ENCODE measurements at places on chromosomes 11 and 22. TPM values are rescaled to one million over a fixed set of nuclear protein-coding genes. Genes with fewer than 3 reads are reported as not detected.

Gene CD248
- total RNA-seq = 0.15 TPM

Gene CRYBB1
- total RNA-seq = not detected

DNA sequence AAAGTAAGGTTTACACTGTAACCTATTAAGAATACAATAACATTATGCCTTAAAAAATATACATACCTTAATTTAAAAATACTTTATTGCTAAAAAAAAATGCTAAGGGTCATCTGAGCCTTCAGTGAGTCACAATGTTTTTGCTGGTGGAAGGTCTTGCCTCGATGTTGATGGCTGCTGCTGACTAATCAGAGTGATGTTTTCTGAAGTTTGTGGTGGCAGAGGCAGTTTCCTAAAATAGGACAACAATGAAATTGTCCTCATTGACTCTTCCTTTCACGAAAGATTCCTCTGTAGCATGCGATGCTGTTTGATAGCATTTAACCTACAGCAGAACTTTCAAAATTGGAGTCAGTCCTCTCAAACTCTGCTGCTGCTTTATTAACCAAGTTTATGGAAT is 97.6 kb downstream of the FAT3 start:
- DNase-seq = no peak

- no peak for DNase-seq
Measured at GRCh38 chr22:47547881-47548650, 785.6 kb downstream of the TBC1D22A start.

- no peak for DNase-seq
Measured at GRCh38 chr11:78359921-78360320, 57.7 kb downstream of the GAB2 start.

GRCh38 chr11:7484645-7485044 is 661 bp upstream of the OLFML1 start:
- DNase-seq = no peak

- DNase-seq = no peak
Measured at GRCh38 chr11:79108851-79109250, 332.0 kb downstream of the TENM4 start.

DNA sequence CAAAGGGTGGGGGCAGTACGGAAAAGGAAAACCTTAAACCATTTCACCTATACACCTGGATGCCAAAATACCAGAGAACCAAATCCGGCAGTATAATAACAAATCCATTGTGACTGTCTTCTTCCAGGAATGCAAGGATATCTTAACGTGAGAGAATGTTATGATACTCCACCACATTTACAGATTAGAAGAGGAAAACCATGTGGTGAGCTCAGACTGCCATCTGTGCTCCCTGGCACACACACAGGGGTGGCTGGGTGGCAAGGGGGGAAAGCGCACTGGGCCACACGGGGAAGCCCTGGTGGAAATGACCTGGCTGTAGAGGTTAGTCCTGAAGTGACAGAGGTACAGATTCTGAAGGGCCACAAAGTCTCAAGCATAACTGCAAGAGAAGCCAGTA is 9.9 kb downstream of the EIF1AD start:
- no peak for DNase-seq

- DNase-seq = peak; percentile 23
Measured at GRCh38 chr22:19631899-19632667, 82.2 kb upstream of the SEPTIN5 start.

DNA sequence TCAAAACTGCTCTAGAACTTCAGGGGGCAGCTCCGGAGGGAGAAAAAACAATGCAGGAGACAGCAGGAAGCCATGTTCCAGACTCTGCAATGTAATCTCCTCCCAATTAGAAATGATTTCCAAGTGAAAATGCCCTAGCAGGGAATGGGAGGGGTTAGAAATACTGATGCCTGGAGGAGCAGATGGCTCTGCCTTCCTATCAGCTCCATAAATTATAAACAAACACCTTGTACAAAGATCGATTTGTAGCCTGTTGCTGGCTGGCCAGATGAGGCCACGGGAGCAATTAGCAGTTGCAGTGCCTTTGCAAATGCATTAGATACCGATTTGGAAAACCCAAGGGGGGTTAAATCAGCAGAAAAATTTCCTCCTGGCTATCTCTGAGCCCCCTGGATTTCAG is 46.6 kb upstream of the CHRM4 start:
- no peak for DNase-seq

Gene HPX
- total RNA-seq = not detected

DNA sequence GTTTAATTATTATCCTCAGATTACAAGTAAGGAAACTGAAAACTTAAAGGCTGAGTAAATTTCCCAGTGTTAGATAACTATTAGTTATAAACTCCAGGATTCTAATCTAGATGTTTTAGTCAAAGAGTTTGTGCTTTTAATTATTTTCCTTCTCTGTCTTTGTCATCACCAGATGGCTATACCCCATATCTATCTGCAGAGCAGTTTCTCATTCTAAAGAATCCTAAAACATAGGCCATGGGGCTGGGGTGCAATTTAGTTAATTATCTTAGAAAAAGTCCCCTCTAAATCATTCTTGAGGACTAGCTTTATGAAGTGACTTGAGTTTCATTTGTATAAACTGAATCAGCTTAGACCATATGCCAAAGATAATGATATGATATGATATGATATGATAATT is 556.3 kb upstream of the ANO5 start:
- no peak for DNase-seq

DNA sequence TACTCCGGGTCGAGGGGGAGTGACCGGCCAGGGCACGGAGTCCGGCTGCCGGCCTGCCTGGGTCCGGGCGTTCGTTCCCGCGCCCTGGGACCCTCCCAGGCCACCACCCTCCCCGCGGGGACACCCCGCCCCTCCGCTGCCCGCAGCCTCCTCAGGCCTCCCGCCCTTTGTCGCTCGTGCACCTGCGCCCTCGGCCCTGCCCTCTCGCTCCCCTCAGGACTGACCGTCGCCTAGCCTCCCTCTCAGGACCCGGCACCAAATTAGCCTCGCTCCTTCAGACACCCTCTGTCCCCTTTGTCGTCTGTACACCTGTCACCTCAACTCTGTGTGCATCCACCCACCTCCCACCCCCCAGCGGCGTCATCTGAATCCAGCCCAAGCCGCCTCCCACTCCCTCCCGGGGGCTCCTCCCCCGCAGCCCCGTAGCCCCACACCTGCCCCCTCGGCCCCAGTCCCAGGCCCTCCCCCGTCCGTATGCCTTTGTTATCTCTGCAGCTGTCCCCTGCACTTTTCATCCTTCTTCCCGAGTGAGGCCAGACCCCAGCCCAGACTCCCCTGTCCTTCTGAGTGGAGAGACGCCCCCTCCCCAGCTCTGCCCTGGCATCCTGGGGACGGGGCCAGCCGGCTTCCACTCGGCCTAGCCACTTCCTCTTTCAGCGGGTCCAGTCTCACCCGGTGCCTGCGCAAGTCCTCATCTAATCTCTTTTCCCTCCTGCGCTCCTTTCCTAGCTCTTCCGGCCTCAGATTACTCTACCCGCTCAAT is 643 bp downstream of the TIGD3 start:
- DNase-seq = peak; percentile 59

Gene TRIM49
- not detected for total RNA-seq

Gene CLP1
- 14.2 TPM for total RNA-seq

GRCh38 chr11:107677924-107678631 is 33.8 kb downstream of the SLN start:
- no peak for DNase-seq

Gene RFPL2
- total RNA-seq = not detected

- no peak for DNase-seq
Measured at GRCh38 chr11:124101737-124102136, 13.5 kb upstream of the VWA5A start.

DNA sequence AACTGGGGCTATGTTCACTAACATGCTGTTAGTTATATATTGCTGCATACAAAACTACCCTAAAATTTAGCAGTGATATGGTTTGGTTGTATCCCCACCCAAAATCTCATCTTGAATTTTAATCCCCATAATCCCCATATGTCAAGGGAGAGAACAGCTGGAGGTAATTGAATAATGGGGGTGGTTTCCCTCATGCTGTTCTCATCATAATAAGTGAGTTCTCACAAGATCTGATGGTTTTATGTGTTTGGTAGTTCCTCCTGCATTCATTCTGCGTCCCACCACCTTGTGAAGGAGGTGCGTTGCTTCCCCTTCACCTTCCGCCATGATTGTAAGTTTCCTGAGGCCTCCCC is 10.0 kb upstream of the PATL1 start:
- no peak for DNase-seq

GRCh38 chr11:22668005-22668796 is 1.8 kb downstream of the GAS2 start:
- no peak for DNase-seq

Gene CHRM1
- not detected for total RNA-seq

DNA sequence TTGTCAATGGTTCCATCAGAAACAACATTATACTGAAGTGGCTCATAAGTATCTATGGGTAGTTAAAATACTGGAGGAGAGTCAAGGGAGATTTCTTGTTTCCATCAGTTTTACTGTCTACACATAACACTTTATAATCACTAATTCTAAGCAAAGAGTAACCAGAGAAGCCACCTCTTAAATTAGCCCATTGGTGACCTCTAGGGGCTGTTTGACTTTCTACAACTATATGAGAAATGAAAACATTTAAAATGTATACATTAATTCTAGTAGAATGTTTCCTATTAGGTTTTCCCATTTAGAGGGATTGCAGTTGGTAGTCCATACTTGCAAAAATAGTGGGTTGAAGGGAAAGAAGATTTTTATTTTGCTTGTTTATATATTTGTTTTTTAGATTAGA is 504.3 kb downstream of the FAM181B start:
- no peak for DNase-seq

Gene ANAPC15
- total RNA-seq = 70.3 TPM

Gene XKR3
- not detected for total RNA-seq

GRCh38 chr22:40070701-40071100 is 75.9 kb downstream of the FAM83F start:
- no peak for DNase-seq

DNA sequence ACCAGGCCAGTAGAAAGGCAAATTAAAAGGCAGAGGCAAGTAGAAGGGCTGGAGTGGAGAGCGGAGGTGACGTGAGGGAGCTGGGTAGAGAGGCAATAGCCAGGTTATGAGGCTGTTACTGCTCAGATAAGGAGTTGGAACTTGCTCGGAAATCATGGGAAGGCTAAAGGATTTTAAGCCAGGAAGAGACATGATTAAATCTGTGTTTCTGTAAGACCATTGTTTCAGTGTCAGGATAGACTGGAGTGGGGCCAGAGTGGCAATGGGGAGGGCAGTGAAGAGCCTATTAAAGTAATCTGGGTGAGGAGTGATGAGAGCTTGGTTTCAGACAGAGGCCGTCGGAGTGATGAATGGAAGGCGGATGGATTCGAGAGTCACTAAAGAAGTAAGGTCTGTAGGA is 39.0 kb downstream of the GRAMD1B start:
- DNase-seq = no peak

- DNase-seq = peak; percentile 22
Measured at GRCh38 chr11:119155733-119156492, 7.1 kb downstream of the ABCG4 start.

DNA sequence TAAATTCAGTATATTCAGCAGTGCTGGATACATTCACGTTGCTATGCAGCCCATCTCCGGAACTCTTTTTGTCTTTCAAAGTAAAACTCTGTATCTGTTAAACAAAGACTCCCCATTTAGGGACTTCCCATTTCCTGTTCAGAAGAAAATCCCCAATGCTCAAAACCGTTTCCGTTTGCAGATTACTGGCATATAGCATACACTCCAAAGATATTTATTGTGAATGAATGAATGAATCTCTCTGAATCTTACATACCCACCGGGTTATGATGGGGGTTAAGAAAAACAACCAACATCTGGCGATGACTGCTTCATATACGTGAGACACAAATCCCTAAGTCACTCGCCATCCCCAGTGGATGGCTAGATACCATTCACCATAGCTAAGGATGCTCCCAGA is 1.6 kb downstream of the THY1 start:
- DNase-seq = no peak

GRCh38 chr11:64322925-64323260 is 5.0 kb downstream of the PRDX5 start:
- no peak for DNase-seq

DNA sequence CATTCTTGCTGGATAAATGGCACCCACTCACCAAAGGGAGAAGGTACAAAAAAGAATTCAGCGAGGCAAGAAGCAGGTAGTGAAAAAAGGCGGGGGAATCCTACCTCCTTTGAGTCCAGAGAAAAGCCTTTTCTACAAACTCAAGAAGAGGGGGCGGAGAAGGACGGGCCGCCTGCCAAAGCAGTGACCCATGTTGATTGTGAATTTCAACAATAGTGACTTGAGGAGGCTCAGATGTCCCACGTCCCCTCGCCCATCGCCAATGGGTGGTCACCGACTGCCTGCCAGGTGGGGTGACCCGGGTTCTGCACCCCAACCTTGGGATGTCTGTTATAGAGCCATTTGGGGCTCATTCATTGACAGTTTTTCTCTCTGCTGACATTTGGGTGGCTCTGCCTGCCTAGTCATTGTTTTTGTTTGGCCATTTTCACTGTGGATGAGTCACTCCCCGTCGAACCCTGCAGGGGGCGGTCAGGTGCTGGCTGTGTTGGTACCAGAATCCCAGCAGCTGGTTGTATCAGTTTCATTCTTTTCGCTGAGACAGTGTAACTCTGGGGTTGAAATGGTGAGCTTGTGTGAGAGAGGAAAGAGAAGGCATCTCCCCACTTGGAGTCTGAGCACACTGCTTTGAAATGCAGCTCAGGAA is 163.4 kb upstream of the NCAM1 start:
- DNase-seq = peak; percentile 40

Gene OR5P2
- total RNA-seq = not detected

- peak; percentile 39 for DNase-seq
Measured at GRCh38 chr22:22882033-22882717, 5.4 kb upstream of the IGLL5 start.

- DNase-seq = no peak
Measured at GRCh38 chr11:28366549-28367346, 258.6 kb downstream of the METTL15 start.

Gene WNT7B
- total RNA-seq = not detected

Gene MS4A6A
- total RNA-seq = not detected

GRCh38 chr11:3855808-3856491 is 486 bp downstream of the STIM1 start:
- DNase-seq = peak; percentile 68

Gene KCNQ1
- 10.6 TPM for total RNA-seq

DNA sequence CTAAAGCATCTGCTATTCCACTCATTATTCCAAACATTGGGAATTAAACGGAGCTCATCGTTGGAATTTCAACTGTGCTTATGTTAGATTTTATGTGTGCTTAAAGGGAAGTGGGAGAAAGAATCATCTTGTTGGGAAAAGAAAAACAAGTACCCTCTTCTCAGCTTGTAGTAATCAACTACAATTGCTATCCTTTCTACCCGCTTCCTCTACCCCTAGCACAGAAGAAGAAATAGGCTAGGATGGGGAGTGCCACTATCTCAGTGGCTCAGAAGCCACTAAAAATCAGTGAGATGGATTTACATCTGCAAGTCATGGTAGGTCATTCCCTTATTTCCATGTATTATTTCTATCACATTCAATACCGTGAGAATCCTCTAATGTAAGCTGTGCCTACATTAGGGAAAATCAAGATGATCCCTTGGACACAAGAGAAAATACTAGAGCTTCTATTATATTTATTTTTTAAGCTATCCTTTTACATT is 97.9 kb upstream of the CD44 start:
- no peak for DNase-seq

GRCh38 chr22:37058917-37059701 is 7.6 kb downstream of the KCTD17 start:
- no peak for DNase-seq

GRCh38 chr11:135069890-135070289 is 657.8 kb upstream of the B3GAT1 start:
- no peak for DNase-seq

Gene POTEH
- total RNA-seq = not detected
